ENCODE measurements at places on chromosomes 2 and 18. TPM values are rescaled to one million over a fixed set of nuclear protein-coding genes. Genes with fewer than 3 reads are reported as not detected.

Gene C2orf66
- total RNA-seq: not detected

Gene UCN
- total RNA-seq: 0.71 TPM

Gene NDC80
- total RNA-seq: 7.4 TPM

Gene SCN9A
- total RNA-seq: not detected

Gene ZC3H6
- total RNA-seq: 2.2 TPM

Gene MALT1
- total RNA-seq: 49.3 TPM

Gene WDR33
- 72.8 TPM for total RNA-seq

Gene DDX18
- 210 TPM for total RNA-seq

DNA sequence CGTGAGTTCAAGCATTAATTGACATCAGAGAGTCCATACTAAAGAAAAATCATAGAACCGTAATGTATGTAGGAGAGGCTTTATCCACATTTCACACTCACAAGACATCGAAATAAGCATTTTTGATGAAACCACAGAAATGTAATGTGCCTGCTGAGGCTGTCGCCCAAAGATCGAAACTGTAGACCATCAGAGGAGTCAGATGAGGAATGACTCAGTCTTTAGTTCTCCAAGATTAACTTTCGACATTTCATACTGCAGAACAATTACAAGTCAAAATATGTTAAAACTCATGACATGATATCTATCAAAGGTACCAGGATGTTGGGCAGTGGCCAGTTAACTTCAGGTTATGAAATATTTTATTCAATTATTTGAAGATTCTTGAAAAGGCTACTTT lies 79.6 kb downstream of the RAB31 start:
- DNase-seq: no peak

- no peak for DNase-seq
These were observed 373.4 kb downstream of the LPIN1 start for GRCh38 chr2:12119841-12120240.

GRCh38 chr2:216633616-216634369 lies 573 bp downstream of the IGFBP2 start:
- DNase-seq: no peak

DNA sequence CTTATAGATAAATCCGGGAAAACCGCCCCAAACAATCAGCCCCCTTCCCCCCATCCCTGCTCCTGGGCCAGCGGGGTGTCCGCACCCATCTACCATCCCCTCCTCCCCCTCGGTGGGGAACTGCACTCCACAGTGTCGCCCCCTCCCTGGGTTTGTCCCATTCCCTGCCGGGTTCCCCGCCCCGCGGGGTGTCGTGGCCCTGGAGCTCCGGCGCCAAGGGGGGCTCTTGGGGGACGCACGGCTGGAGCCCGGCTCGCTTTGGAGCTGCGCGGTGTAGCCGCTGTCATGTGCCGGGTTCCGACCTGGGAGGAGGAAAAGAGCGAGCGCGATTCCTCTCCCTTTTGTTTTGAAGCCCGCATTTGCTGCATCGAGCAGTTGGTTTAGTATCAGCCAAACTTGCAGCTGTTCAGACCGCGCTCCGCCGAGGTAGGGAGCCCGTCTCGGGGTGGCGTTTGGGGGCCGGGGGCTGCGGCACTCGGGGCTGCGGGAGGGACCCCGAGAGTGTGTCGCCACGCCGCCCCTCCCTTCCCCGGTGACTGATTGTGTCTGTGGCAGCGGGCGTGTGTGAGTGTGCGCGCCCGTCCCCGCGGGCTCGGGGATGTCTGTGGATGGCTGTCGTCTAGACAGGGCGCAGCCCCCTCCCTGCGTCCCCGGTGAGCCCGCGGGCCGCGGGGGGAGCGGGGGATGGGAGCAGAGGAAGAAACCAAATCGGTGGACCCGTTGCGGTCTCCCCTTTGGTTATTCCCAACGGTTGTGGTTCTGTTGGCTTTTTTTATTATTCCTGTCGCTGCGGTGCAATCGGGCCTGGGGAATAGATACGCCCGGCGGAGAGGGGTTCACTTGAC lies 797 bp downstream of the CTIF start:
- peak; percentile 27 for DNase-seq

GRCh38 chr18:79405781-79406575 lies 10.2 kb downstream of the NFATC1 start:
- DNase-seq: peak; percentile 76

- no peak for DNase-seq
These were observed 228.7 kb upstream of the SLC8A1 start for GRCh38 chr2:40680547-40680946.

- DNase-seq: no peak
These were observed 831.4 kb downstream of the DSC3 start for GRCh38 chr18:30211112-30211511.

DNA sequence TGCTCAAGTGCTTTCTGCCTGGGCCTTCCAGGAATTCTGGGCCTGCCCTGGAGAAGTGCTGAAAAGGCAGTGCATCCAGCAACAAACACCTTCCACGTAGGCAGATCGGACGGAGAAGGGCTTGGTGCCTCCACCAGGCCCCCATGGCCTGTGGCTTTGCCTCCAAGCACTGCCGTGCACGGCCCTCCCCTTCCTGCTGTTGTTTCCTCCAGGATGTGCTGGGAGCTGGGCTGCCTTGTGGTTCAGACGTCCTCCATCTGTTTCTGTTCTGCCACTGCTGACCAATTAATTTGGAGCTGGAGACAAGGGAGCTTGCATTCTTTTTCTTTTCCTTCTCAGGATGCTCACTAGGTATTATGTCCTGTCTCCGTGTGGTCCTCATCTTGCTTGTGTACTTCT lies 197.0 kb downstream of the HRH4 start:
- no peak for DNase-seq
